LoVo (cell line): ENCODE measurements at places on chromosomes 6 and 20.

GRCh38 chr6:93083337-93084230 is 335.8 kb downstream of the EPHA7 start:
- DNase-seq, result no peak

DNA sequence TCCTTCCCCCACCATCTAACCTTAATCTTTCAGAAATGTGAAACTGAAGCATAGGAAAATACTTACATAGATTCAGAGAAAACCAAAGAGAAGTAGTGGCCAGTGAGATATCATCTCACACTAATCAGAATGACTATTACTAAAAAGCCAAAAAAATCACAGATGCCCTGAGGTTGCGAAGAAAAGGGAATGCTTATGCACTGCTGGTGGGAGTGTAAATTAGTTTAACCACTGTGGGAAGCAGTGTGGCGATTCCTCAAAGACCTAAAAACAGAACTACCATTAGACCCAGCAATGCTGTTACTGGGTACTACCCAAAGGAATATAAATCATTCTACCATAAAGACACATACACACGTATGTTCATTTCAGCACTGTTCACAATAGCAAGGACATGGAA is 9.2 kb upstream of the PREX1 start:
- DNase-seq, result no peak

- no peak for DNase-seq
Observed at GRCh38 chr6:23316131-23316530, 746.8 kb downstream of the HDGFL1 start.

DNA sequence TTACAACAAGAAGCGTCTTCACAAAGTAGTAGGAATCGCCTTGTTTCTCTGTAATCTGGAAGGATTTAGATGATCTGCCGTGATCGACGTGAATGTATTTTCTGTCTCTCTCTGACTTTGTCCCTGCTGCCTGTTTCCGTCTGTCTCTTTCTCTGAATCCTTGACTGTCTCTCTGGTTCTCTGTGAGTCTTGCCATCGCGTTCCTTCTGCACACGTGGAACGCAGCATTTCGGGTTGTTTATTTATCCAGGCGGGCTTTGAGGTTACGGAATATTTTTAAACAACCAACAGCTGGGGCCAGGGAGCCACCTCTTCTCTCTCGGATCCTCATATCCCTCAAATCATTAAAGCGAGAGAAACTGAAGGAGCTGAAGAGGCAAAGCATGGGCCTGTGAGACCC is 215.9 kb downstream of the ZDHHC14 start:
- DNase-seq, result no peak

DNA sequence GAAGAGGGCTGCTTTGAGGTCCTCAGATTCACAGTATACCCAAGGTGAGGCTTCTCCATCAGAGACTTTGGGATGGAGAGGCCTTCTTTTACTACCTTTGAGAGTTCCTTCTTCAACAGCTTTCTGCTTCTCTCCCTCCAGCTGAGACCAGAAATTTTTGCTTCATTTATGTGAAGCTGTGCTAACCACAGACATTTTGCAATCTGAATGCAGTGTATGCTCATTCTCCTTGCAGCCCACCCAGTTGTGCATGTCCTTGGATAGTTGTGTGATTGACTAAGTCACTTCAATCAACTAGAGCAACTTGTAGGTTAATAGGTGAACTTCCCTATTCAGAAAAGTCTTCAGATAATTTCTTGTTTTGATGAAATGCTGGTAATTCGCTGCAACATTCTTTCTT is 20.1 kb downstream of the DCBLD1 start:
- no peak for DNase-seq

DNA sequence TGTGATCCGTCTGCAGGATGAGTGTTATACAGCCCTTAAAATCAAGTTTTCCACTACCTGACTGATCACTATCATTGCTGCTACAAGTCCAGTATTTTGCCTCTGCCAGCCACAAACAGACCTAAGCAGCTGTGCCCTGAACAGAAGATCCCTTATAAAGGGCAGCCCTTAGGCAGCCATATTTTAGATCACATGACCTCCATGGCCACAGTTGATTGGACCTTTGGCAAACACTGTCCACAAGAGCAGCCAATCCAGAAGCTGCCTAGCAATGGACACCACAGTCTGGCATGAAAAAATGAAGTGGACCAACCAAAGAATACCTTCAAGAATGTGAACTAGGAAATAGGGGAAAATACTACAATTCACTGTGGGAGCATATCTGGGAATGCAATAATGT is 50.8 kb downstream of the MC3R start:
- no peak for DNase-seq

GRCh38 chr6:148518511-148519156 is 176.0 kb downstream of the SASH1 start:
- no peak for DNase-seq

GRCh38 chr6:87923389-87924050 is 124.1 kb upstream of the SPACA1 start:
- no peak for DNase-seq

DNA sequence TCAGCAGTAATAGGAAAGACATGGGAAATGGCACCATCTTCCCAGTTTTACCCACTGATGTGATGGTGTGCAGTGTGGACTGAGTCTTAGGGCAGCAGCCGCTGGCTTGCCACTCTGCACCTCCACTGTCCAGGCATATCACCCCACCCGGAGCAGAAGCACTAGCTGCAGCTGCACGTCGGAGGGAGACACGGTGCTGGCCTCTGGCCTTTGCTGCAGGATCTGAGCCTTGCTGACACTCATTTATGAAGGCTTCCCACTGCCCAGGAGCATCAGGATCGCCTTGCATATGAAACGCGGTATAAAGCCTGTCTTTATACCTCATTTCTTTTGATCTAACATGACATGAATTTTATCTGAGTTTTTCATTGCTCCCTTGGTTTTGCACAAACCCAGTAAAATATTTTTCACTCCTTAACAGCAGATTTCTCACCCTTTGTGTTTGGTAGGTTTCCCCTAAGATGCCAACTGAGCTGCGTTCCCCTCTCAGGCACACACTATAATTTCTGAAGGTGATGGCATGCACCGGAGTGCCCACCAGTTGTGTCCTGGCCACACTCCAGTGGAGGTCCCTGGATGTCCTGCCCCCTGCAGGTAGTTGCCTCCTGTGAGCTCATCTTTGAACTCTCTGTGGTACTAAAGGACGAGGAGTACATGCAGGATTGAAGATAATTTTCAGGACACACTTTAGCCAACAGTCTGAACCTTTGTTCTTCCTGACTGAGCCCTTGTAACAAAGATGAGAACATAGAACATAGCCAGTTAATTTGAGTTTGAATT is 9.0 kb upstream of the EXOC2 start:
- DNase-seq, result no peak

- DNase-seq, result no peak
Observed at GRCh38 chr6:93242049-93242448, 177.3 kb downstream of the EPHA7 start.

GRCh38 chr6:111626441-111626840 is 20.8 kb upstream of the TRAF3IP2 start:
- DNase-seq, result no peak

- DNase-seq, result no peak
Observed at GRCh38 chr20:19779634-19780033, 21.6 kb downstream of the RIN2 start.
